Stimulated activated CD4-positive, alpha-beta T cell treated with anti-CD3 and anti-CD28 coated beads, TNF-alpha, amount 100 ng/mL, for 1 hour (primary cell): ENCODE measurements at places on chromosomes 2 and 18.

DNA sequence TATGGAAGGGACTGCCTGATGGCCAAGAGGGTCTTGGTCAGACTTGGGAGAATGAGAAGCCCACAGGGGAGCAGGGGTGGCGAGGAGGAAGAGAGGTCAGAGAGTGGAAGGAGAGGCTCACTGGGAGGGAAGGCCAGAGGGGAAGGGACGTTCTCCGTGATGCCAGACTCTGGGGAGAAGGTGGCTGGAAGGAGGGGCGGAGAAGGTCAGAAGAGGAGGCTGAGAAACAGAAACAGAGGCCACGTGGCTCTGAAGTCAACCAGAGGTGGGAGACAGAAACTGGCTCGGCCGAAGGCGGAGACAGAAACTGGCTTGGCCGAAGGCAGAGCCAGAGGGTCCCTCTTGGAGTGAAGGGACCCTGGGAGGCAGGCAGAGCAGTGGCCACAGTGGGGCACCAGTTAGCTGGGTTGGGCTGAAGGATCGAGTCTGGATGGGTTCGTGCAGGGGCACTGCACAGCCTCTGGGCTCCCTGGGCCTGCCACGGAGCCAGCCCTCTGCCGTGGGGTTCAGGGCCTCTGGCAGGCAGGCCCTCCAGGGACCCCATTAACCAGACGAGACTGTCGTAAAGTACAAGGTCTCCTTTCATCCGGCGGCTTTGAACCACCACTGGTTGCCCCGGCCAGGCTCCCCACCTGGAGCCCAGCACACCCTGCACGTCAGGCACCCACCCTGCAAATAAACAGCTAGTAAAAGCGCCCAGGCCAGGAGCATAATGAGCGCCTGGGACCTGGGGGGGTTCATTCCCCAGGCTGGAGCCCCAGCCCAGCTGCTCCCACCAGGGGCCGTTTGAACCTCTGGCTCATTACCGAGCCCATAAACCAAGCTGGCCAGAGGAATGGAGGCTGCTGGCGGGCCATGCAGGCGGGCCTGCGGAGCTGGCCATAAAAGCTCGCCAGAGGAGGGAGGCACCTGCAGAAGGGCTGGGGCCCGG lies 218.8 kb downstream of the DYSF start:
- no peak for DNase-seq

GRCh38 chr2:19607931-19608771 lies 249.7 kb upstream of the OSR1 start:
- DNase-seq = no peak

GRCh38 chr18:47628240-47628781 lies 302.1 kb downstream of the SMAD2 start:
- DNase-seq = no peak

- no peak for DNase-seq
Measured at GRCh38 chr2:160220545-160221009, 20.5 kb upstream of the ITGB6 start.

GRCh38 chr18:8124232-8125146 lies 484.7 kb upstream of the RAB12 start:
- DNase-seq = no peak

DNA sequence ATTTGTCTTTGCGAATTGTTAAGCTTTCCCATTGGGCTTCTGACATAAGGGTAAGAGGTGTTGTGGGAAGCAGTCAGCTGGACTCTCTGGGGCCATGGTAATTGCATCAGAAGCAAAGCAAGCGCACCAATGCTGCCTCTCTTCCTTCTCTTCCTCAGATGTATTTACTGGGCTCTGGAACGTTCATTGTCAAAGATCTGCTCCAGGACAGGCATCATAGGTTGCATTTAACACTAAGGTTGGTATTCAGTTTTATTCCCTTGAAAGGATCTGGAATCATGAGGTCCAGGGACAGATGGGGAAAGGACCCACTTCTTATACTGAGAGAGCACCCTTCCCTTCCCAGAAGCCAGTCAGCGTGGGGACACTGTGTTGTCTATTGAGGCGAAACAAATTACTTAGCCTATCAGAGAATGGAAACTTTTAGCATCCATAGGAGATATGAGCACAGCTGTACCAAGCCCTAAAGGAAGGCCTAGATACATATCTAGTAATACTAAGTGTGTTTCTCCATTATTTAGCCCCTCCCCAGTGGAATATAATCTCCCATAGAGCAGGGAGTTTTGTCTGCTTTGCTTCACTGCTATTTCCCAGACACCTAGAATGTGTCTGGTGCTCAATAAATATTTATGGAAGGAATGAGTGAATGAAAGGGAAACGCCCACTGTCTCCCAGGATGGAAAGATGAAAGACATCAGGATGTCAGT lies 72.2 kb downstream of the COA5 start:
- no peak for DNase-seq
